IPS DF 6.9 (cell line): ENCODE measurements at places on chromosomes 2 and 18.

DNA sequence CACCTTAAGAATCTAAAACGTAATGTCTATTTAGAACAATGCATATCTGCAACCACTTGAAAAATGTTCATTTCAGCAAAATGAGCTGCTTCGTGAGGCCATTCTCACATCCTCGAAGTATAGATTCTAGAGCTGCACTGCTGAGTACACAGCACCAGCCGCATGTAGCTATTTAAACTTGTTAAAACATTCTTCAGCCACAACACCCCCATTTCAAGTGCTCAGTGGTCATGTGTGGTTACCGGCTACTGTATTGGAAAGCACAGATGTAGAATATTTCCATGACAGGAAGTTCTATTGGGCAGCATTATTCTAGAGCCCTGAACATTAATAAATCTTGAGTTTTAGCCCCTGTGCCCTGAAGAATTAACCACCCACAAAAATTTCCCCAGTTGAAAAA is 35.0 kb downstream of the SUMO1 start:
- DNase-seq = no peak

DNA sequence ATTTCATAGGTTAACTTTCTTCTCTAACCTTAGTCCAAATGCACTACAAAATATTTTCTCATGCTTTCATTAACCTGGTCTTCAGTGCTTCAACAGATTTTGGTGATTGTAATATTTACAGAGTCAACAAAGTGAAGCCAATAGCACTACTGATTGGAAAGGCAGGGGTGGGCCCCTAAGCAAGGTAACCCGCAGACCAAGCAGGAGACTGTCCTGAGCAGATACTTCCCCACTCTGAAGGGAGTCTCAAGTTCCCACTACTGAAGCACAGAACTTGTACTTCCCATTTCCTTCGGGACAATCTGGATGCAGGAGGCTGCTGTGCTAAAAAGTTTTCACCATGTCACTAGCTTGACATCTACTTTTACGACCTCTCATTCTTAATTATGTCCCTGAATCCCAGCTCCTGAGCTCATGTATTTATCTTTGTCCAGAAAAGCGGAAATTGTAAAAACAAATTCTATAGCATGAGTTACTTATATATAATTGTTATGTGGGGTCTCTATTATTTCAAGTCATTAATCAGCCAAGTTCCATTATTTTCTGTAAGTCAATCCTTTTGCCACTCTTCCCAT is 311.6 kb upstream of the REV1 start:
- no peak for DNase-seq

DNA sequence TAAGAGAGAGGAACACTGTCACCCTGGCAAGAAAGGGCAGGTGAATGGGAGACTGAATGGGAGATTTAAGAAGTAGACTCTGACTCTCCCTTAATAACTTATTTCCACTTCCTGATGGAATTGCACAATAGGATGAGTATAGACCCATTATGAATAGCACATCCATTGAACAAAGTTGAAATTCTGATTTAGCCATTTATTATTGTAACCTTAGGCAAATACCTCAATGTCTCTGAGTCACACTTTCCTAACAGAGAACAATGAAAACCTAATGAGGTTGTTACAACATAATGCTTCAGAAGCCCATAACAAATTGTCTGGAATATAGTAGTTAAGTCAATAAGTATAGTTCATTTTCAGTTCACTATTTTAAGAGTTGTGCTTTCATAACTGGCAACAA is 78.9 kb downstream of the NRXN1 start:
- no peak for DNase-seq

GRCh38 chr2:152445375-152445774 is 110.4 kb downstream of the FMNL2 start:
- DNase-seq = no peak

- no peak for DNase-seq
Observed at GRCh38 chr2:210000464-210001324, 1.7 kb upstream of the RPE start.

DNA sequence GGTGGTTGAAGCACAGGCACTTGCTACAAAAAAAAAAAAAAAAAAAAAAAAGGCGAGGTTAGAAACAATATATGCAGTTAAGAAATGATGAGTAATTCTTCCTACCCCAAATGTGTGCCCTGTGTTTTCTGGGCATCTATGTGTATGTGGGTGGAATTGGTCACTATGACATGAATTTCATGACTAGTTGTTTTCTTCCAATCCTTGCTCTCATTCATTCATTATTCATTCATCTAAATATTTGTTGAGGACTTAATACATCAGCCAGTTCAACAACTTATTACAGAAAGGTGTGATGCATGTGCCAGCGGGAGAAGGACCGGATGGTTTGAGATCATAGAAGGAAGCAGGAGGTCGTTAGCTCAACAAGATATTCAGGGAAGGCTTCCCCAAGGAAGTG is 8.3 kb upstream of the EGR4 start:
- DNase-seq = no peak

GRCh38 chr2:241309684-241310117 is 5.8 kb downstream of the HDLBP start:
- DNase-seq = no peak

GRCh38 chr2:55761526-55761925 is 67.9 kb upstream of the PNPT1 start:
- DNase-seq = no peak

GRCh38 chr2:235898766-235899165 is 269.4 kb downstream of the GBX2 start:
- no peak for DNase-seq

- DNase-seq = no peak
Observed at GRCh38 chr2:175004730-175004979, 526 bp downstream of the CHN1 start.

- no peak for DNase-seq
Observed at GRCh38 chr18:70450426-70451253, 161.8 kb downstream of the SOCS6 start.

GRCh38 chr18:10878703-10879102 is 270.7 kb downstream of the PIEZO2 start:
- no peak for DNase-seq

- no peak for DNase-seq
Observed at GRCh38 chr2:237688081-237688480, 60.7 kb downstream of the LRRFIP1 start.

DNA sequence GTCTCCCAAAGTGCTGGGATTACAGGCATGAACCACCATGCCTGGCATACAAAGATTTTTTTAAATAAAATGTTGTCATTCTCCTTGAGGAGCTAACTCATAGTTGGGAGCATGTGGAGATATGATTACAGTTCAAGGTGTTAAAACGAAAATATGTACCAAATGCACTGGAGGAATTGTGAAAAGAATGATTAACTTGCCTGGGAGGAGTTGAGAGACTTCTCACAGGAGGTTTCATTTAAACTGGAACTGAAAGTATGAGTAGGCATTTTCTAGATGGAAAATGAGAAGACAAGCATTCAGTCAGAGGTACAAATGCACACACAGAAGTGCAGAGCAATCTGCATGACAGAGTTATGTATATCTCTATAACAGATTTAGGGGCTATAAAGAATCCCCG is 126.6 kb upstream of the PDE1A start:
- DNase-seq = no peak

DNA sequence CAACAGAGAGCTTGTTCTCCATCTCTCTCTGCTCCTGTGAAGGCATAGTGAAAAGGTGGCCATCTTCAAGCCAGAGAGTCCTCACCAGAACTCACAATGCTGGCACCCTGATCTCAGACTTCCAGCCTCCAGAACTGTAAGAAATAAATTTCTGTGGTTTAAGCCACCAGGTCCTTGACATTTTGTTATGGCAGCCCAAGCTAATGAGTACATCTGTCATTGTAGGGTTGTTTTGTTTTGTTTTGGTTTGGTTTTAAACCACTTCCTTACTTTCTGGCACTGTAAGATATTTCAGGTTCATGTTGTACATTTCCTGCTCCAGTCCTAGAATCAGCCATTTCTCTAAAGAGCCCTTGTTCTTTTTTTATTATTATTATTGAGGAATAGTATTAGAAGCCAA is 171.2 kb downstream of the CPS1 start:
- no peak for DNase-seq

DNA sequence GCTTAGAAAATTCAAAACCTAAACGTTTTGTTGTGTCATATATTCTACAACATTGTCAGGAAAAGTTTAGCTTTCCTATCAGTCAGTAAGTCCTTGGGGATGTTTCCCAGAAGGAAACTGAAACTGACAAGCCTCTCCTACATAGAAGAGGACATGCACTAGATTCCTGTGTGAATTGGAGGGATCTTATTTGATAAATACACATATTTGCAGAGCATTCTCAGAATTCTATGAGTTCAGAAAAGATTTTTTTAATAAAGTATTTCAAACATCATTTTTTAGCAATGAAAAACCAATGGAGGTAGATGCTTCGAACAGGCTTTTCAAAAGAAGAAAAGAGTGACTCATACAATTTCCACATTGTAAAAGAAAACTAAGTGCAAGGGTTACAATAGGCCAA is 1706.7 kb downstream of the SUCLG1 start:
- DNase-seq = no peak

- no peak for DNase-seq
Observed at GRCh38 chr2:177400337-177400923, 7.9 kb downstream of the AGPS start.

DNA sequence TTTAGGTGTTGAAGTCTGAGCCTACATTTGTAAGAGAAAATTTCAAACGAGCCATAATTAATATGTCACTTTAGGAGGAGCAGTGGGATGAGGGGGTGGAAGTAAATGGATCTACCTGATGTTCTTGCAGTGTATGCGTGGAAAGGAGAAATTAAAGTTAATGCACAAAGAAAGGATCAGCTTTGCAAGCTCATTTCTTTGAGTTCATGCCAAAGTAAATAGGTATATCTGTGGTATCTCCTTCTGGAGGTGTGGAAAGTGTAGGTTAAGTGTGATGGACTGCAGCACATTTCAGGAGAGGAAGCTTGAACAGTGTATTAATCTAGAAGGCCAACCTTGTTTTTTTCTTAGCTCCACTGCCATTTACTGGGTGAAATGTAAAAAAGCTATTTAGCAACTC is 307.5 kb upstream of the ZEB2 start:
- DNase-seq = no peak

- no peak for DNase-seq
Observed at GRCh38 chr2:211126256-211126655, 569.9 kb downstream of the CPS1 start.

GRCh38 chr2:74778381-74779264 is 55.3 kb upstream of the HK2 start:
- peak; percentile 43 for DNase-seq

DNA sequence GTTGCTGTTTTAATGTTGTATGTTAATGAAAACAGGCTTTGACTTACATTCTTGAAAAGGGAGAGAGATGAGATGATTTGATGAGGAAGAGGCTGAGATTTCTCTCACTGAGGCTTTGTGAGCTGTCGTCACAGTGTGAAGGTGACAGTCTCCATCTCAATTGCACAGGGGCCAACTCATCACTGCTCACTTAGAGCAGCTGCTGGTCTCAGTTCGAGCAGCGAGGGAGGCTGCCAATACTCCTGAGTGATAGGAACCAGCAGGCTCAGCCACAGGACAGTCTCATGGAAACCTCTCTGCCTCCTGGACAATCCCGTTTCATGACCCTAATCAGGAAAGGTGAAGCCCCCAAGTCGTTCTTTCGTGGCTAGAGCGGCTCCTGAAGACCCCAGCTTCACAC is 170.7 kb upstream of the SOX11 start:
- no peak for DNase-seq

DNA sequence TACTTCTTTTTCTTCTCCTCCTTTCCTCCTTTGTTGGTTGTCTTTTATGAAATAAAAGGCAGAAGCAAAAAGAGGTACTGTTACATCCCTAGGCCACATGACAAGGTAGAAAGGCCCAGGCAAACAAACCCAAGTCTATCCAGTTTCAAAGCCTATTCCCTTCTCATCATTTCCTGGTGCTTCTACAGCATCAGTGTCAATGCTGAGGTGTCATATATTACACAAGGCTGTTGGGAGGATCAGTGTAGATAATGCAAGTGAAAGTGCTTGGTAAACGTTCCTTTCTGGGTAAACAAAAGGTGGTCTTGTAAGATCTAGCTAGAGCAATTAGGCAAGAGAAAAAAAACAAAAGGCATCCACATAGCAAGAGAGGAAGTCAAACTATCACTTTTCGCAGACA is 64.9 kb downstream of the EVA1A start:
- no peak for DNase-seq

DNA sequence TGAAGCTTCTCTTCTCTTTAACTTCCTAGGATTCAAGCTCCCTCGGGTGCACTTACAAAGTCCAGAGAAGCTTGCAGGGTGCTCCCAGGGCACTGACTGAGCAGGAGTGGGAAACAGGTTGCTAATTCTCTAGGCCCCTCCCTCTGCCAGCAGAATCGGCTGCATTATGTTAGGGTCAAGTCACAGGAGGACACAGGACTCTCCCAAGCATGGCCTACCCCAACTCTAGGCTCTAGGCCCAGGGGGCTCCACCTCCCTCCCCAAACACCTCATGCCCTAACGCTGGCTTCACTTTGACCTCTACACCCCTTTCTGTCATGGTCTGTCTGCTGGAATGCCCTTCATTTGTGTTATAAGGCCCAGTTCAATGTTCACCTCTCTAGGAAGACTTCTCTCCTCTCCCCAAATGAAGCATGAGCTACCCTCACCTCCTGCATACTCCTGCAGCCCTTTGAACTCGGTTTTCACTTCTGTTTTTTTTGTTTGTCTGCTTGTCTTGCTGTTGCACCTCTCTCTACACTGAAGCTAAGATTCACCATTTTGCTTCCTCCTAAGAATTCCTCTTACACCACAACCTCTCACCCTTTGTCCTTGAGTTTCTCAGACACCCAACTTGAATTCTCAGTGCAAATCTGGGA is 521.8 kb upstream of the ID2 start:
- DNase-seq = no peak

DNA sequence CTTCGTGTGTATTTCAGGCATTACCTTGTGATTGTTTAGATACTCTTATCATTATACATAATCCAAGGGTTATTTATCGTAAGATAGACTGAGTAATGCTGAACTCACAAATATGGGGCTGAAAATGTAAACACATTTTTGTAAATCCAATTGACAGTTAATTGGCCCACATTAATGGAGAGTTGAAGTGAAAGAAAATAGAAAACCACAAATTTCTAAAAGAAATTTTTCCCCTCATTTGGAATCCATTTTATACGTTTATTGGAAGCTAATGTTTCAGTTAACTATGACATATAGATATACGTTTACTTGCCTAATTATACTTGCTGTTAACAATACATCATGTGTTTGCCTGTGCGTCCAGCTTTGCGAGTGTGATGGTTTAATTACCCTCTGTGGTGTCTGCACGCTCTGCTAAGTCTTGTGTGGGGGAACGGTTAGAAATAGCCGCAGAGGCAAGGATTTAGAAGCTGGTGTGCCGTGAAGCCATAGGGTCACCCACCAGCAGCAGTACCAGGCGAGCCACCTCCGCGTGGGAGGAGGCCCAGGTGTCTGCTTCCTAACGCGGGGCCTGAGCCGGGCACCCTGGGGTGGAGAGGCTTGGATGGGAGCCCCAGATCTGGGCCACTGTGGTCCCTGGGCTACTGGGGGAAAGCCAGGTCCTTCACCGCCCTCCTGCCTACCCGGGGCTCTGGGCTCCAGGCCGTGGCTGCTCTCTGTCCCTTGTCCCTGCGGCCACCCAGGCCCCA is 38.0 kb downstream of the TSHZ1 start:
- DNase-seq = no peak

GRCh38 chr18:63137999-63138435 is 181.6 kb downstream of the BCL2 start:
- DNase-seq = no peak
